ENCODE measurements at places on chromosomes 3 and 15.

- no peak for DNase-seq
Observed at GRCh38 chr3:18127174-18127858, 297.8 kb downstream of the SATB1 start.

GRCh38 chr15:88805031-88805780, 2.0 kb downstream of the ACAN start:
- no peak for DNase-seq

- no peak for DNase-seq
Observed at GRCh38 chr3:41075975-41076374, 123.3 kb upstream of the CTNNB1 start.

- DNase-seq: no peak
Observed at GRCh38 chr3:135895734-135896121, 69.8 kb upstream of the PPP2R3A start.

DNA sequence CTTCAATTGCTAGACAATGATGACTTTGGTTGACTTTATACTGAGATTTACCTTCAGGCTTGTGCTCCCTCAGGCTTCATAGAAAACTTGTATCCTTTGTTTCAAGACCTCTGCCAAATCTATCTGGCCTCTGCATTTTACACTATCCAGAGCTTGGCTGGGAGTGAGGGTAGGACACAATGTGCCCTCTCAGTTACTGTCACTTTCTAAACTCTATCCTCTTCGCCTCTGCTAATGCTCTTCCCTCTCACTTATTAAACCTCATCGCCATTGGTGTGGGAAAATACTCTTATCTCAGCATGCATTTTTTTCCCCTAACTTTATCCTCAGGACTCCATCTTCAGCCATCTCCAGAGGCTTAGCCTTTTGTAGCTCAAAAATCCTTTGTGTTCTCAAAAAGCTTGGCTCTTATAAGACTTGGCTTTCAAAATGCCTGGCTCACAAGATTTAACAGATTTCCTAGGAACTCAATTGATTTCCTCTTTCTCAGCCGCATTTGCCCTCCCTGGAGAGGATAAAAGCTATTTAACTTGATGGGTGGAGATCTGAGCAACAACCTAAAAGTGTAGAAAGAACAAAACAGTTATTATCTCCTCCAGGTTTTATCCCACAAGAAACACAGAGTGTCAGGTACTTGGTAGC, 28.3 kb downstream of the SUCNR1 start:
- no peak for DNase-seq

DNA sequence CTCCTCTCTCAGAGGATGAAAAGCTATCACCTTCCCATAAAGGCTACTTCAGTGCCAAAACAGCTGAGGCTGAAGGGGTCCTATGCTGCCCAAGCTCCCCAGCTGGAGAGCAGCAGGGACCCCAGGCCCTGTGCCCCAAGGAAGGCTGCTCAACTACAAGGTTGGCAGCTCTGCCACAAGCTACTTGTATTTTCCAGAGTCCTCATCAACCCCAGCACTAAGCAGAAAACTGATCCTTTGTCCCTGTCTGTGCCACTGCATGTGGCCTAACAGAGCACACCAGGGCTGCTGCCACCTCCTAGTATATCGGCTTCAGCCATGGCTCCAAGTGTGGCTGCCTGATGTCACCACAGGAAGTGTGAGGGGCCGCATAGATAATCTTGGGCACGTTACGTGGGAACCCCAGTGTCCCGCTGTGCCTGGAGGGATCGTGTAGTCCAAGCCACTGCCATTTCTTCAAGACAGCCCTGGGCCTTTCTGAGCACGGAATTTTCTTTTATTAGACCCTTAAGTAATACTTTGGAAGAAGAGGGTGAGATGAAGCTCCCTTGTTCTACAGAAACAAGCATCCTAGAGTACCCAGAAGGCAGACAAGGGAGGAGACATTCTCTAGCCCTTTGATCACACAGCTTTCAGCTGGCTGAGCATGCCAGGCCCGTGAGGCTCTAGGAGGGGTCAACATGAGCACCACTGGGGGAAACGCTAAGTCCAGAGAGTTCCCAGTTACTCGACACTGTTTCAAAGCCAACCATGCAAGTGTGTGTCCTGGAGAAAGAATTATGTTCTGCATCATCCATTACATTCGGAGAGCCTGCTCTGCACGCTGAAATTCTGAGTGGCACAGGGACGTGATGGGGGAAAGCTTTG, 60.7 kb downstream of the CAPN7 start:
- DNase-seq: no peak

DNA sequence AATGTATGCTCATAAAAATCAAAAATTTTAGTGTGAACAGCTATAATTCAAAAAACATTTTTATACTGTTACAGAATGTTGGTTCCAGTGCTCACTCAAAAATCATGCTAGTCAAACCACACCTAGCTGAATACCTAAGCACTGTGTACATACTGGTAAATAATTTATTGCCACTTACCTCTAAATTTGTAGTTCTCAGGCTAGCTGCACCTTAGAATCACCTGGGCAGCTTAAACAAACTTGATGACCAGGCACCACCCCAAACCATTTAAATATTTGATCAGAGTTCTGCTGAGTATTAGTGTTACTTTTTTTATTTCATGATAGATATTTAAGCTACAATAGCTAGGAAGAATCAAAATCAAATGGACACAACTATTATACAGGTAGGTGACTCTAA, 32.3 kb upstream of the TMCO5A start:
- DNase-seq: no peak

GRCh38 chr3:142844339-142844977, 44.4 kb downstream of the PCOLCE2 start:
- DNase-seq: no peak

GRCh38 chr15:98937413-98938104, 70.0 kb downstream of the PGPEP1L start:
- no peak for DNase-seq

- no peak for DNase-seq
Observed at GRCh38 chr15:75456710-75457109, 5.2 kb upstream of the SIN3A start.

DNA sequence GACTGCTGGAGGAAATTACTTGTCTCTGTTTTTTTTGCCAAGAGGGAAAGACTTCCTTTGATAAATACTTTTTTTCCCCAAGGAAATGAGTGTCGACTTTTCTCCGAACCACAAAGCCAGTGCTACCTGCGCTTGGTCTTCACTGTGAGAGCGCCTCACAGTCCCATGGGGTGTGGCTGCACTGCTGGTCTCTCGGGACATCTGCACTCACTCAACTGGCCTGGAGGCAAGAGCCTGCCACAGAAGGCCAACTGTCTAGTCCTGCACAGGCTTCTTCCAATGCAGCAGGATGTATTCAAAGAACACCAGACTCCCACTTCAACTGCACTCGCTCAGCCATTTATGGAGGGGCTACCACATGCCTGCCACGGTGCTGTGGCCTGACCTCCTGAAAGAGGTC, 40.6 kb upstream of the CGNL1 start:
- no peak for DNase-seq

- no peak for DNase-seq
Observed at GRCh38 chr15:98144388-98144787, 183.9 kb downstream of the ARRDC4 start.

- no peak for DNase-seq
Observed at GRCh38 chr15:66039117-66039871, 170.0 kb downstream of the RAB11A start.

- no peak for DNase-seq
Observed at GRCh38 chr15:80755885-80756284, 23.3 kb upstream of the CEMIP start.

DNA sequence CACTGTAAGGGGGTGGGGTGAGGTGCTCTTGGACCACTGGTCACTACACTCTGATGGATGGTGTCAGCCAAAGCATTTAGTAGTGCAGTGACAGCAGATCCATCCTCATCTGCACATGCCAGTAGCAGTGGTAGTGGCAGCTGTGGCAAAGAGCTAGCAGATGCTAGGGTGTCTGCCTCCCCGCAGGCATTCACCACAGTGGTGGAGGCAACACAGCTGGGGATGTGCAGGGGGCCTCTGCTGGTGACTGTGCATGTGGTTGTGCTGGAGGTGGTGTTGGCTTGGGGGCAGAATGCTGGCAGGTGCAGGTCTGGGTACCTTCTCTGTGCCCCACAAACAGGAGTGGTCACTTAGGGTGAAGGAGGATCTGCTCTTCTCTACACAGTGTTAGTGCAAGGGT, 19.4 kb upstream of the DCUN1D1 start:
- no peak for DNase-seq

GRCh38 chr3:51637941-51638471, 33.0 kb upstream of the TEX264 start:
- DNase-seq: peak; percentile 27

DNA sequence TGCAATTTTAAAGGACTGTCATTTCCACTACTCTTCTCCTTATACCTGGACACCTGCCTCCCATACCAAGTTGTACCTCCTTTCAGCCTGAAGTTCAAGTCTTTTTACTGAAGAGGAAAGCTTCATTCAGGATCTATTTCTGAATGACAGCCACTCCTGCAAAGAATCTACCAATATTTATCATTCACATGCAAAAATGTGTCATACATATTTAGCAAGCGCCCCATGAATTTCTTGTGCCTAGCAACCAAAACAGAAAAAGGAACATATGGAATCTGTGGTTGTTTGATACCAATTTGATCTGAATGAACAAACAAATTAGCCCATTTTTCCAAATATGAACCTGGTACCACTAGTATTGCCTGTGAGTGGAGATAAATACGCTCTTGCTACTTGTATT, 16.8 kb downstream of the GJD2 start:
- no peak for DNase-seq

DNA sequence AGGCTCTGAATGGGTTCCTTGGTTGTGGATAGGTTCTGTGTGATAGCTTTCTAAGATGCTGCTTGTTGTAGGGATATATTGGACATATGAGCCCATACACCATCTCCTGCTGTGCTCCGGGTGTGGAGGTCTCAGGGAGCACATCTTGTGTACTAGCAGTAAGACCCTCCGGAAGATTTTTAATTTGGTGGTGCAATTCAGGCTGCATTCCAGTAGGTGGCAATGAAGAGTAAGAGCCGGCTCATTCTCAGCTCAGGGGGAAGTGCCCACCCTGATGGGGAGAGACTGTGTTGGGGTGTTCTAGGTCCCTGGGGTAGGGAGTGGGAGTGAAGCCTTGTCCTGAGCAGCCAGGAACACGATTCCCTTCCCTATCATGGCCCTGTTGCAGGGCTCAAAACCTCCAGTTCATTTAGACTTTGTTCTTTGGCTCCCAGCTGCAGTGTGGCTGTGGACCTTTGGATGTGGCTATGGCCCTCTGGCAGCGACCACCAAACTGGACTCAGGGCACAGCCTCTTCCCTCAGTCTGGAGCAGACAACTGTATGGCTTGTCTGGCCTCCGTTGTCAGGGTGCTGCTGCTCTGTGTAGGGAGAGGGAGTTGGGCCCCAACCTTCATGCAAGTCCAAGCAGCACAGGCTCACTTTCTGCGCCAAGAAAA, 104.7 kb downstream of the UNC13C start:
- no peak for DNase-seq

DNA sequence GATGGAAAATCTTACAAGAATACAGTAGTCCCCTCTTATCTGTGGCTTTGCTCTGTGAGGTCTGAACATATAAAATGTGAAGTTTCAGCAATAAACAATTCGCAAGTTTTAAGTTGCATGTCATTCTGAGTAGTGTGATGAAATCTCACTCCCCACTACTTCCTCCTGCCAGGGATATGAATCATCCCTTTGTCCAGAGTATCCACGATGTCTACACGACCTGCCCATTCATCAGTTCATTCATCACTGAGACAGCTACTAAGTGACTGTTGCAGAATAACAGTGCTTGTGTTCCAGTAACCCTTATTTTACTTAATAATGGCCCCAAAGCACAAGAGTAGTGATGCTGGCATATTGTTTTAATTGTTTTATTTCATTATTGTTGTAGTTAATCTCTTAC, 489.2 kb upstream of the UBE2E2 start:
- no peak for DNase-seq

DNA sequence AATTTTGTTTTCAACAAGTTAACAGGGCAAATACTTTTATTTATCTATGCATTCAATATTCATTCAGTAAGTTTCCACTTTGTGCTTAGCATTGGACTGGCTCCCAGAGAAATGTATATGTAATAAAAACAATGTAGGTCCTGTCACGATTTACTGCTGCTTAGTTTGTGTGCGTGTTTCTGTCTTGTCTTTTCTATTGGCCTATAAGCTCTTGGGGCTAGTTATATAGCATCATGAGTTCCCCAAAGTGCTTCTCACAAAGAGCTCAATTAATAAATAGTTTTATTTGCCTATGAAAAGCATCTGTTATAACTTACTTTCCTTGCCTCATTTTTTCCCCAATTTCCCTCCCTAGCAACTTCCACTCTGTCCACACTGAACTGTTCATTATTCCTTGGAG, 666.7 kb upstream of the NAALADL2 start:
- DNase-seq: no peak

- DNase-seq: no peak
Observed at GRCh38 chr15:68479870-68480269, 47.9 kb upstream of the ITGA11 start.

DNA sequence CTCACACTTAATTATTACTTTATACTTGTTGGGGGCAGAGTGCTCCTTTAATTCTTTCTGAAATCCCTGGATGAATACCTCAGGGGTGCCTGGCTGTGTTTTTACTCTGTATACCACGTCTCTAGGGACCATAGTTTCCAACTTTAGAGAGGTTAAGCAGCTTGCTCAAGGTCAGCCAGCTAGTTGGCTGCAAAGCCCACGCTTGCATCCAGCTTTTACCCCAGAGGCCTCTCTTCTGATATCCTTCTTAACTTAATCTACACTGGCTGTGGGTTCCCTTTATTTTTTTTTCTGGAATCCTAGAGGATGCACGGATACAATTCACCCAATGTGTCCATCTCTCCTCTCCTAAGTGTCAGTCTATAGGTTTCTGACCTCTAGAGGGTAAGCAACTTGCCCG, 1.4 kb downstream of the PDZRN3 start:
- no peak for DNase-seq
